Hematopoietic multipotent progenitor cell treated with erythropoietin and hydrocortisone succinate and interleukin-3 and kit ligand, for 8 days (in vitro differentiated cells): ENCODE measurements at places on chromosomes 13 and 19.

GRCh38 chr13:40639221-40639681 lies 27.2 kb downstream of the FOXO1 start:
- no peak for DNase-seq

GRCh38 chr13:46687810-46688209 lies 109.2 kb downstream of the ESD start:
- DNase-seq, result peak; percentile 89

DNA sequence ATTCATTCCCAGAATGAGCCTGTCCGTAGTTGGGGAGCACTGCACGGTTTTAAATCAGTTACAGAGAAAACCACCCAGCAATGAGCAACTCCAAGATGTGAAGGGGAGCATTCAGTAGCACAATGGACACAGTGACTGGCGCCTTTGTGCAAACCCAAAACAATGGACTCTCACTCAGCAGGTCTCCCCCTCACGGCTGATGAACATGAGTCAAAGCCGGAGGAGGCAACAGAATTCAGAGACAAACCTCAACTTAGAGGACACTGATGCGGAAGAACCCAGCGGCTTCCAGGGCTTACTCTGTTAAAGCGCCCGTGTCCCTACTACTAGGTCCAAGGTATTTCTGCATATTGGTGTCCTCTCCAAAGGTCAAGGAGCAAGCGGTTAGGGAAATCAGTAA lies 17.7 kb downstream of the PLEKHF1 start:
- DNase-seq, result no peak

GRCh38 chr13:50248516-50249143 lies 233.4 kb downstream of the KCNRG start:
- DNase-seq, result no peak

- no peak for DNase-seq
Observed at GRCh38 chr13:113561417-113562084, 23.0 kb upstream of the TFDP1 start.
